ENCODE measurements at places on chromosomes 16 and 17. TPM values are rescaled to one million over a fixed set of nuclear protein-coding genes. Genes with fewer than 3 reads are reported as not detected.

DNA sequence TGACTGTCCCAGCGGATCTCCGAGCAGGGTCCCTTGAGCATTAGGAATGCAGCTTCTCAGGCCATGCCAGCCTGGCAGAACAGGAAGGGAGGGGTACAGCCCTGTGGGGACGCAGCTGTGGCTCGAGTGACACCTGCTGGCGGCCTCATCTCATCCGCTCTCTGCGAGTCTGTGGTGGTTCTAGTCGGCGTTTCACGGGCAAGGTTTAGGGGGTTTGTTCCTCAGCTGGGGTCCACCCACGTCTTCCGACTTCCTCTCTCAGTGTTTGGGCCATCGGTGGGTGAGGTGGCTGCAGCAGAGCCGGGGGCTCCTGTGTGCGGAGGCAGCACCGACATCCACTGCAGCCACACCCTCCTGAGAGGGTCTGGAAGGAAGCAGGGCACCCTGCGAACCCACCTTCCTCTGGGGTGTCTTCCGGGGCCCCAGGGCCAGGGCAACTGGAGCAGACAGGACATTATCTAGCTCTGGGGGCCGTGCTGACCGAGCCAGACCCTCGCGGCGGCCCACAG is 33.3 kb downstream of the JPH3 start:
- no peaks in the 10 kb centered on the region for H3K36me3 ChIP-seq
- no peak overlapping the region for H3K27ac ChIP-seq
- H3K4me3 ChIP-seq, result 0 out of 2 replicates have a peak overlapping the region, but pooled peaks have one; percentile 50
- DNase-seq, result peak; percentile 91
- no peaks in the 10 kb centered on the region for H3K4me1 ChIP-seq
- peaks cover 16% of the 10 kb centered on the region for H3K27me3 ChIP-seq

- DNase-seq, result no peak
- no peak overlapping the region for H3K4me3 ChIP-seq
- H3K4me1 ChIP-seq, result no peaks in the 10 kb centered on the region
- H3K27ac ChIP-seq, result peak overlapping the region; percentile 98
Measured at GRCh38 chr17:75981019-75981615, 2.1 kb downstream of the TEN1 start.

GRCh38 chr17:78865682-78866390 is 25.2 kb upstream of the USP36 start:
- DNase-seq, result peak; percentile 89
- no peaks in the 10 kb centered on the region for H3K27me3 ChIP-seq
- H3K4me3 ChIP-seq, result peak overlapping the region; percentile 26
- H3K4me1 ChIP-seq, result peaks cover 3% of the 10 kb centered on the region
- H3K36me3 ChIP-seq, result peaks cover 10% of the 10 kb centered on the region

DNA sequence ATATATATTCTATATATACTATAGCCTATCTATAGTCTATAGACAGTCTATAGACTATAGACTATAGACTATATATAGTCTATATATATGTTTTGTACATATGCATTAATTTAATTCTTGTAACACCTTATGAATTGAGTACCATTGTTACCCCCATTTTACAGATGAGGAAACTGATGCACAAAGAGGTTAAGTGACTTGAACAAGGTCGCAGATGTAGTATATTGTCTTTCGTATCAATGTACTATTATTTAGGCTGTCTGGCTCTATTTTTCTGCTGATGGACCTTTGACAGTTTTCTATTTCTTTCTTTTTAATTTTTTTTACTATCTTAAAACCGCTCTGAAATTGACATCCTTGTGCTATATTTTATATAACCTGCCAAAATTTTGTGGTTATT is 14.6 kb downstream of the LRRC36 start:
- no peaks in the 10 kb centered on the region for H3K4me1 ChIP-seq
- no peaks in the 10 kb centered on the region for H3K36me3 ChIP-seq
- H3K27me3 ChIP-seq, result no peaks in the 10 kb centered on the region
- no peak overlapping the region for H3K27ac ChIP-seq
- DNase-seq, result no peak
- no peak overlapping the region for H3K4me3 ChIP-seq

GRCh38 chr17:34365340-34365739 is 2.3 kb upstream of the CCL1 start:
- no peak overlapping the region for H3K4me3 ChIP-seq
- H3K4me1 ChIP-seq, result no peaks in the 10 kb centered on the region
- H3K27me3 ChIP-seq, result no peaks in the 10 kb centered on the region

DNA sequence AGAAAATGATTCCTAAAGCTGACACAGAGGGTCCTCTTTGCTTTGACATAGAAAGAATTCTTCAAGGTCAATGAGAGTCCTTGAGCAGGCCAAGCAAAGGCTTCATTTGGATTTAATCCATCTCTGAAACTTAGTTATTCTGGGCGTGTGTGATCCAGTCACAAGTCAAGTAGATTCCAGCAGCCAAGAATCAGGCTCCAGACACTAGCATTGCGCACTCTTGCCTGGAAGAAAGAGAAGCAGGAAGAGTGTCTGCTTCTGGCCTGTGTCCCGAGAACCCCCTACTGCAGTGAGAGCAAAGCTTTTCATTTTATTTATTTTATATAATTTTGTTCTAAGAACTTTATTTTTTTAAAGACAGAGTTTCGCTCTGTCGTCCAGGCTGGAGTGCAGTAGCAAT is 88.2 kb upstream of the CACNG5 start:
- H3K27me3 ChIP-seq, result no peaks in the 10 kb centered on the region
- no peak overlapping the region for H3K27ac ChIP-seq
- no peak overlapping the region for H3K4me3 ChIP-seq
- H3K36me3 ChIP-seq, result peaks cover 73% of the 10 kb centered on the region
- H3K4me1 ChIP-seq, result peaks cover 5% of the 10 kb centered on the region

Gene OMG
- 0.61 TPM for polyA plus RNA-seq

Gene CTRB1
- not detected for polyA plus RNA-seq

Gene SCARF1
- polyA plus RNA-seq, result 0.39 TPM

Gene MYH3
- polyA plus RNA-seq, result 2.7 TPM

All from SK-N-SH (cell line).